ENCODE measurements at places on chromosomes 6 and 20.

- no peak for DNase-seq
Observed at GRCh38 chr6:2818593-2818992, 23.1 kb downstream of the SERPINB1 start.

GRCh38 chr20:35603695-35604448, 11.8 kb upstream of the SPAG4 start:
- no peak for DNase-seq

- DNase-seq: no peak
Observed at GRCh38 chr6:129709196-129709768, 695 bp downstream of the ARHGAP18 start.

DNA sequence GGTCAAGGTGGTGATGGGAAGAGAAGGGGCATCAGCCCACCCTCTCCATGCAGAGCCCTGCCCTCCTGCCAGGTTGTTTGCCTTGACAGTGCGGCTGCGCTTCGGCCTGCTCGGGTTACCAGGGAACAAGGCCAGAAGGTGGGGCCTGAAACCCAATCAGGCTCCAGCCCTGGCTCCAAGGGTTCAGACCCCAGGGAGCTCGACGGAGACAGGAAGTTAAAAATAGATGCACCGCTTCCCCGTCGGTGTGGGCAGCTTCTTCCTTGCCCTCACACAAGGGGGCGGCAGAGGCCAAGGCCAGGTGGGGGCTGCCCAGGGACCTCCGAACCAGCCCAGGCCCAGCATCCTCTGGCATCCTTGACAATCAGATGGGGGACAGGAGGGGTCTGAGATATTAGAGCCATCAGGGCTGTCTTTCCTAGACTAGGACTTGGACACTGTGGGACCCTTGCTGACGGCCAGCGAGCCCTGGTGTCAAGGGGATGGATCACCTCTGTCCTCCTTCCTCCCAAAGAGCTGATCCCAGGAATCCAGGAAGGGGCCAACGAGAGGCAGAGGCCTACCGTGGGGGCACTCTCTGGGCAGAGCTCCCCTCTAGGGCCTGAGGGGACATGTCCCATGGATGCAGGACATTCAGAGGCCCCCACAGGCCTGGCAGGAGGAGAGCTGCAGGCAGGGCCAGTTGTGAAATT, 65.2 kb downstream of the RIPOR3 start:
- peak; percentile 96 for DNase-seq

GRCh38 chr20:4071178-4071693, 55.9 kb upstream of the RNF24 start:
- no peak for DNase-seq

DNA sequence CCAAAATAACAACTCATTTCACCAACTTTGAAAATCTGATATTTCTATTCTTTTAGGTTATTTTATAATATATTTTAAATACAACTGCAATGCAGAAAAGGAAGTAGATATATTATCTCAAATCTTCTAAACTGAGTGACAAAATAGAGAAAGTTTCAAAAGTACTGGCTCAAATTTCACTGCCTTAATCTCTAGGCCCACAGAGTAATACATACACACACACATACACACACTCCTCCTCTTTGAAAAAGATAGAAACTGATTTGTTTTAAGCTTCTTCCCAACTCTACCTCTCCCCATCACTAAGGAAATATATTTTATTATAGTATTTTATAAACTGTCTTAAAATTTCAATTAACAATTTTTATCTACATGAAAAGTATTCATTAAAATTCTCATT, 36.2 kb downstream of the ARHGAP18 start:
- DNase-seq: no peak

GRCh38 chr20:24460712-24461111, 8.7 kb upstream of the SYNDIG1 start:
- no peak for DNase-seq

DNA sequence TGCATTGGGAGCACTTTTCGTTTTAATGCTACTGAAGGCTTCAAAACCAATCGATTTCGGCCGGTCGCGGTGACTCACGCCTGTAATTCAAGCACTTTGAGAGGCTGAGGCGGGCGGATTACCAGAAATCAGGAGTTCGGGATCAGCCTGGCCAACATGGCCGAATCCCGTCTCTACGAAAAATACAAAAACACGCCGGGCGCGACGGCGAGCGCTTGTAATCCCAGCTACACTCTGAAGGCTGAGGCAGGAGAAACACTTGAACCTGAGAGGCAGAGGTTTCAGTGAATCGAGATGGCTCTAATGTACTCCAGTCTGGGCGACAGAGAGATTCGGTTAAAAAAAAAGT, 58.4 kb downstream of the TRIM38 start:
- no peak for DNase-seq

- DNase-seq: no peak
Observed at GRCh38 chr20:40508821-40509220, 180.2 kb downstream of the MAFB start.

DNA sequence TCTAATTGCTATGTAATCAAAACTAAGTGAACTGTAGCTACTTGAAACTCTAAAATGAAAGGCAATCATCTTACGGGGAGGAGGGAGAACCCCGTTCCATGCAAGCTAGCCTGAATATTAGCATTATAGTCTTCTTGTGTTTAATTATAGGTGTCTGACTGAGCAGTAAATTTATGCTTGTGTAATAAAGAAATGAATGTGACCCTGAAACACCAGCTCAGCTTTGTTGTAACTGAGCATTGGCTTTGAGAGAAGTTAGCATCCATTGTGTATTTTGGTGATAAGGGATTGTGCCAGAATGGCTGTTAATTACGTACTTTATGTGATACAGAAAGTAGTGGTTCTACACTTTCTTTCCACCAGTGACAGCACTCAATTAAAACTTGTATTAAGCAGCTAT, 86.9 kb downstream of the QKI start:
- DNase-seq: no peak

GRCh38 chr6:169661391-169661756, 40.5 kb downstream of the WDR27 start:
- DNase-seq: peak; percentile 22

DNA sequence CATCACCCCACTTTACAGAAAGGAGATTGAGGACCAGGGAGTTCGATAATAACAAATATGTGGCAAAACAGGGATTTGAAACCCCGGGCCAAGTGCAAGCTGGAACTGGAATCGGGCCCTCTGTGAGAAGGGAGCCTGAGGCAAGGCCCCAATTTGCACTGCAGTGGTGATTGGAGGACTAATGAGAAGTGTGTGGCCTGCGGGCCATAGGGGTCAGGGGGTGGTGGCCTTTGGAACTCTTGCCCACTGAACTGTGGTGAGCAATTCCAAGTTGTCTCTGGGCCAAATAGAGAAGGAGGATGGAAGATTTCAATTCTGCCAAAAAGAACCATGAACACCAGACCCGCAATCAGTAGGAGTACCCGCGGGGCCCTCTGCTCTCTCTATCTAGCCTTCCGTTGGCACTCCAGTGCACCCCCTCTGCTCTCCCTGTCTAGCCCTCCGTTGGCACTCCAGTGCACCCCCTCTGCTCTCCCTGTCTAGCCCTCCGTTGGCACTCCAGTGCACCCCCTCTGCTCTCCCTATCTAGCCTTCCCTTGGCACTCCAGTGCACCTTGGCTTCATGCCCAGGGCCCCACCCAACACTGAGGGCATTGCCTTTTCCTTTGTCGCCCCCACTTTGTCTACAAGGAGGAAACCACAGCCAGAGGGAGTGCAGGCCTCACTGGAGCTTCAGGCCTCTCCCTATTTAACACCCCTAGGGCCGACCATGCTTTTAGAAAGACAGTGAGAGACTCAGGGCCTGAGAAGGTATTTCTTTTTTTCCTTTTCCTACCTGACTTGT, 6.0 kb upstream of the PTPRA start:
- DNase-seq: no peak

All from H7 (cell line).